Fibroblast of gingiva (primary cell): ENCODE measurements at places on chromosomes 1 and 21.

- DNase-seq, result peak; percentile 76
Observed at GRCh38 chr1:63731117-63732043, 42.4 kb upstream of the ROR1 start.

GRCh38 chr1:10431070-10431730, 967 bp downstream of the CENPS start:
- peak; percentile 19 for DNase-seq

DNA sequence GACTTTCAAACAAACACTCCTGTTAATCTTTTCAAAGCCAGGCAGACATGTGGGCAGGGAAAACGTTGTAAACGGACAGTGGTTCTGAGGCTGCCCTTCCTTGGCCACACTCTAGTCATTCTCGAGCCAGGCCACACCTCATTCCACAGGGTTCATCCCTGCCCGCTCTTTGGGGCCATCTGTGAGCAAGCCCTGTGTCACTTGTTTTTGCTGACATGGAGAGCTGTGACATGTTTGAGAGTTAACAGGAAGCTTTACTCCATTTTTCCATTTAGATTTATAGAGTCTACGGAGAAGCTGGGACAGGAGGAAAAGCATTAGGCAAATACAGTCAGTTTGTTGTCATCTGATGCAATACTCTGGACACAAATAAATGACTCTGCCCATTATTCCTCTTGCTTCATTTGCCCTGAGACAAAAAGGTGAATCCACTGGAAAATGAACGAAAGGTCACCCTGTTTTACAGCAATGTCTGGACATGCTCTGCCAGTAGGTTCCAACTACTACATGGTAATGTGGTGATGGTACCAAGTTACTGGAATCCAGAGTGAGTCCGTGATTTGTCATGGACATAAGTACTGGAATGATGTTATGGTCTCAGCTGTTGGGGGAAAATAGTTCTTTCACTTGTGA, 126.9 kb downstream of the CLIC6 start:
- DNase-seq, result peak; percentile 88

GRCh38 chr1:41673806-41674205, 189.3 kb upstream of the EDN2 start:
- no peak for DNase-seq

DNA sequence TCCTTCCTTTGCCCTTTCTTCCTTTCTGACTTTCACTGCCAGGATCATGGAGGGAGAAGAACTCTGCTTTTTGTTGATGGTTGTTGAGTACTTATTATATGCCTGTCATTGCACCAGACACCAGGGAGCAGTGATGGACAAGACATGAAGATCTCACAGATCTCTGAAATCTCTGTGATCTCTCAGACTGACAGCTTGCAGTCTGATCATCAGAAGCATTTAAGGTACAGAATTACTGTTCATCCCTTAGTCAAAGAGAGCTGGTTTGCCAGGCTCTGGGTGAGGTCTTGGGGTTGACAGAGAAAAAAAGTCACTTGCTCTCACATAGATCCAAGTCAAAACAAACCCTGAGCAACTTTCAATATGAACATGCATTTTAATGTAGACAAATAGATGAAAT, 299.5 kb upstream of the FMN2 start:
- DNase-seq, result no peak

DNA sequence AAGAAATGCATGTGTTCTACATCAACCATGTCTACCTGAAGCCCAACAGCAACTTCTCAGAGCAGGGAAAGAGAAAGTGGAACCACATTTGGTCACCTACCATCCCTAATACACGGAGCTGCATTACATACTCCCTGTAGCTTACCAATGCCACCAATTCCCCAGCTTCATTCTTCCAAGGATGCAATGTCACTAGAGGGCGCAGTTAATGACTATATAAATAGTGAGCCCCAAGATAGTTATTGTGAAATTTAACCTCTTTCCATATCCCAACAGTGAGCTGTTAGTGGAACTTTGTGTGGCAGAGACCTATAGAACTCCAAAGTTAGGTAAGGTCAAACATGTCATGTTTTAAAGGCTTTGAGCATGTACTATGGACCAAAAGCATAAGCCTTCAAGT, 618.3 kb downstream of the SMYD3 start:
- DNase-seq, result peak; percentile 44

GRCh38 chr21:14863745-14864210, 201.0 kb downstream of the NRIP1 start:
- DNase-seq, result no peak

GRCh38 chr1:70627910-70628309, 216.8 kb downstream of the CTH start:
- no peak for DNase-seq

- DNase-seq, result no peak
Observed at GRCh38 chr21:18940791-18941190, 537.2 kb upstream of the TMPRSS15 start.

DNA sequence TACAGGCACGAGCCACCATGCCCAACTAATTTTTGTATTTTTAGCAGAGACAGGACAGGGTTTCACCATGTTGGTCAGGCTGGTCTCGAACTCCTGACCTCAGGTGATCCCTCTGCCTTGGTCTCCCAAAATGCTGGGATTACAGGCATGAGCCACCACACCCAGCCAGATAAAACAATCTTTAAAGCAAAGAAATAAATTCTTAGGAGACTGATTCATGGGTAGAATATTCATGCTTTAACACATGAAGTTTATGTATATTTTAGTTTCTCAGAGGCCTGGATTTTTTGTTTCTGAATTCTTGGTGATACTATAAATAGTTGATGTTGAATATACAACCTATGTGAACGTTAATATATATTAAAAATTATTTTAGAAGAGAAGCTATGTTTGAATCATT, 127.4 kb upstream of the KIAA1614 start:
- no peak for DNase-seq

DNA sequence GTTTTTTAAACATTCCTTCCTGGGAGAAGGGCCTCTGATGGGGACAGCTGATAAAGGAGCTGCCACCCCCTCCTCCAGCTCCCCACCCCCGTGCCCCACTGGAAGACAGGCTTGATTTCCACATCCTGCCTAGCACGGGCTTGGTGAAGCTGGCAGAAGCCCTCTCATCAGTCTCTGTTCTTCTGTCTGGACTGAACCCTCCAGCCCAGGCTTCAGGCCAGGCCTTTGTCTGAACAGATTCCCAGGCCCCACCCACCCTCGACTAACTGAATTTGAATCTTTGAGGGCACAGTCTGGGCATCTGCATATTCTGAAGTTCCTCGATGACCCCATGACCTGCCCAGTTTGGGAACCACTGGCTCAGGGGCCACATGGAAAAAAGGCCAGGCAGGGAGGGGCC, 75.3 kb downstream of the CD58 start:
- no peak for DNase-seq

GRCh38 chr1:183023146-183023600, at the start of gene LAMC1:
Gene LAMC1, plus strand, starts transcription at chr1:183023420. Its CDS starts 297 bp downstream, at chr1:183023717.
- peak; percentile 92 for DNase-seq

- DNase-seq, result peak; percentile 32
Observed at GRCh38 chr1:155324717-155325602, 4.3 kb downstream of the RUSC1 start.

GRCh38 chr1:147760481-147761260, at the start of gene GJA5:
Gene GJA5, minus strand, starts transcription at chr1:147760602. Its CDS starts 1,364 bp downstream, at chr1:147759238.
- no peak for DNase-seq

DNA sequence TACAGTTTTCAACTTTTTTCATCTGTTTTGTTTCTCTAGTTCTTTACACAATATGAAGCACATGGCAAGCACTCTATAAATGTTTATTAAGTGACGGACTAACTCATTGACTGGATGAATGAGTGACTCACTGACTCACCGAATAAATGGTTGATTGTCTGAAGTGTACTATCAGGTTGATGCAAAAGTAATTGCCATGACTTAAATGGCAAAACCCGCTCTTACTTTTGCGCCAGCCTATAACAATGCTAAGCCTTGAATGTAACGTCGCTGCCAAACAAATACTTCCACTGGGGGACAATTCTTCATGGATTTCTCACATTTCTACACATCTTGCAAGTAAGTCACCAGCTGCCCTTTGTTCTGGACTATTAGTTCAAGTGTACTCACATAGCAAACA, 109.0 kb upstream of the KCTD3 start:
- no peak for DNase-seq

GRCh38 chr1:6731905-6732304, 30.3 kb upstream of the DNAJC11 start:
- no peak for DNase-seq

DNA sequence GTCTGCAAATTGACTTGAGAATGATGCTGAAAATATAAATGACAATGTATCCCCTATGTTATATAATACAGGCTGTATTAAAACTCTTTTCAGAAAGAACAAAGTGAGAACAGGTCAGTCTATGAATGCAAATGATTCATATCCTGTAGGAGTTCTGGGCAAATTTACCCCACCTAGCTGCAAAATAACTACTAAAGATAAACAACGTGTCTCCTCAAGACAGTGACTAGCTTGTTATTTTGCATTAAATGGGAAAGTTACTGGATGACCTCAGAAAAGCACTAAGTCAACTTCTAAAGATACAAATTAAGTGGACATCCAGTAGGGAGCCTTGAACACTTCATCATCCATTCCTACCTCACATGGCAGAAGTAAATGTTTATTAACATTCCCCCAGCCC, 11.1 kb downstream of the RNF19B start:
- DNase-seq, result no peak

- no peak for DNase-seq
Observed at GRCh38 chr1:2840036-2840809, 38.7 kb upstream of the TTC34 start.

GRCh38 chr1:20151906-20152598, 12.9 kb downstream of the PLA2G2F start:
- DNase-seq, result peak; percentile 73

GRCh38 chr1:145747398-145748247, 28.3 kb downstream of the CD160 start:
- DNase-seq, result no peak

DNA sequence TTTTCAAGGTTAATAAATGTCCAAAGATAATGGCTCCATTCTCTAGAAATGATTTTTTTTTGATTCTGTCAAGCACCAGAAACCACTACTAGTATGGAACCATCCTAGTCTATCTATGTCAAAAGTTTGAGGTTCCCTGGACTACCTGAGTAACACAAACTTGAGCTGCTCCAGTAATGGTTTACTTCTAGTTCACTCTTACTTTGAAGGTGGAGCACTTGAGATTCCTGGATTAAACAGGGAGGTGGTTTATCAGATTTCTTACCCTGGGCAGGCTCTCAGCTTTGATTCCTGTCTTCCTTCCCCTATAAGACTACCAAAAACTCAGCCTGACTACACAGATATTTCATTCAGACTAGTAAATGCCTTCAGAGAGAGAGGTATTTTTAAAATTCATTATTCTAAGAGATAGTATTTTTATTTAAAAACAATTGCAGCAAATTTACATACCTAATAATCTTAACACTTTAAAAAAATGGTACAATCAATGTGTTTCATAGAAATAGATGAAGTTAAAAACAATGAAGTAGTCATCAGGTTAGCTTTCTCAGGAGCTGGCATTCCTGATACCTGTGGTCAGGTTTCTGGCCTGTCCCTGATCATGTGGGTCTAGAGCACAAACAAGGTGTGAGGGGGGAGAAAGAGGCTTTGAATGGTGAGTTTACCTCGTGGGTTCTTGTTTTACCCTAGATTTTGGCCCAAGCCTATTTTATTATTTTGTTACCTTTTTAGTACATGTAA, 23.4 kb downstream of the PHC2 start:
- DNase-seq, result no peak

- DNase-seq, result no peak
Observed at GRCh38 chr1:175742790-175743459, 470 bp downstream of the TNR start.

DNA sequence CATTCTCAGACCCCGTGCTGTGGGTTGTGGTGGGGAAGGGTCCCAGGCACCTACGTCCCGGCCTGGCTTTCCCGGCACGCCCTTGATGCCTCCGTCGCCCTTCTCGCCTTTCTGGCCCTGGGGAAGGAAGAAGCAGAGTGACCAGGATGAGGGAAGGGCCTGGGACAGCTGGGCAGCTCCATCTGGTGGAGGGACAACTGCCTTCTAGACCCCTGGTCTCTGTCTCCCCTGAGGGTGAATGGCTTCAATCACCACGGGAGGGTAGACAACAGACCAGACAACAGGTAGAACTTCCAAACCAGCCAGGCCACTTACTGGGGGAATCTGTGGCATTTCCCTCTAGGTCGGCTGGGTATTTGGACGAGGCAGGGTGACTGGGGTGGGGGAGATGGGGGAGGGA, 11.9 kb downstream of the COL16A1 start:
- no peak for DNase-seq

DNA sequence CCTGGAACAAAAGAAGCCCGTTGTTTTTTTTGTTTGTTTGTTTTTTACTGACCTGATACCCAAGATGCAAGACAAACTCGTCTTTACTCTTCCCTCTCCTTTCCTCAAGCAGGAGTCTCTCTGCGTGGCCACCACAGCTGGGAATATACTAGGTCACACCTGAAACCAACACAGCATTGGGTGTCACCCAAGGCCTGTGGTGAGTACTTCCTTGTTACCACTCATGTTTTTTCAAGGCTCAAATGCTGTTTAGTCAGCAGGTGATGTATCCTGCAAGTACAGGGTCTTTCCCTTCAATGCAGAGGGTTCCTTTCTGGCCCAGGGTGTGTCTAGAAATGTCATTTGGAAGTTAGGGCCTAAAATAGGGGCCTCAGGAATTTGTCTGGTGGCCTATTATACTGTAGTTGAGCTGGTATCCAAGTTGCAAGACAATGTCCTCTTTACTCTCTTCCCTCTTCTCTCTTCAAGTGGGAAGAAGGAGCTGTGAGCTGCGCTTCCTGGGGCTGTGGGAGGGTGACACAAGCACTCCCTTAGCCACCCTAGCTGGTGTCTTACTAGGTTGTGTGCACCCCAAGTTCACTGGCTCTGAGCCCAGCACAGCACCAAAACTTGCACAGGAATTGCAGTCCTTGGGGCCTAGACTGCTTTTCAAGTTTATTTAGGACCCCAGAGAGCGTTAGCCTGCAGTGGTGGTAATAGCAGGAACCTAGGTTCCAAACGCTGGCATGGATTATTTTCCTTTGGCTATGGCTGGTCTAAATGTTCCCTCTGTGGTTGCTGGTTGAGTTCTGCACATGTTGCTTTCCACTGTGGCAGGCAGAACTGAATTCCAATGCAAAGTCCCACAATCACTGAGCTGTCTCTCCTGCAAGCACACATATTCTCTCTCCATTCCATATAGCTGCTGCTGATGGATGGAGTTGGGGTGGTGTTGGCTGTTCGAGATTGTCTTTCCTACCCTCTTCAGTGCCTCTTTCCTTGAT, 91.4 kb upstream of the LYPLAL1 start:
- DNase-seq, result no peak

DNA sequence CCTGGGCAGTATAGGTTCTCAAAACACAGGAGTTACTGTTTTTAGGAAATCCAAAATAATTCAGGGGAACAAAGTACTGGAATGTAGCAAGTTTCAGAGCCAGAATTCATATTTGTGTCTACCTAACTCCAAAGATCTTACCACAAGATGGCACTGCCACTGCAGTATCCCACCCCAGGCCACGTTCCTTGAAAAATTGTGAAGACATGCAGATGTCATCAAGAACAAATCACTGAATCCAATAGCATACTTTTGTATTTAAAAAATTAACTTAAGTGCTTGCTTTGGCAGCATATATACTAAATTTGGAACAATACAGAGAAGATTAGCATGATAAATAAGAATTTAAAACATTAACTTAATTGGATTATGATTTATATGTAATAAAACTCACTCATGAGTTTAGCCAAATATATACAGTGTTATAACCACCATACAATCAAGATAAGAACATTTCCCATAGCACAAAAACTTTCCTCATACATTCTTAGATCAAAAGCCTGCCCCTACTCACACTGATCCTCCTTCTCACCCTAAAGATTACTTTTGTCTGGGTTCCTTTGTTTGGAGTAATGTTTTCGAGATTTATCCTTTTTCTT, 209.9 kb downstream of the FAF1 start:
- DNase-seq, result peak; percentile 32
